ENCODE measurements at places on chromosomes 7 and 10. TPM values are rescaled to one million over a fixed set of nuclear protein-coding genes. Genes with fewer than 3 reads are reported as not detected.

Gene APBB1IP
- total RNA-seq, result 52.1 TPM

DNA sequence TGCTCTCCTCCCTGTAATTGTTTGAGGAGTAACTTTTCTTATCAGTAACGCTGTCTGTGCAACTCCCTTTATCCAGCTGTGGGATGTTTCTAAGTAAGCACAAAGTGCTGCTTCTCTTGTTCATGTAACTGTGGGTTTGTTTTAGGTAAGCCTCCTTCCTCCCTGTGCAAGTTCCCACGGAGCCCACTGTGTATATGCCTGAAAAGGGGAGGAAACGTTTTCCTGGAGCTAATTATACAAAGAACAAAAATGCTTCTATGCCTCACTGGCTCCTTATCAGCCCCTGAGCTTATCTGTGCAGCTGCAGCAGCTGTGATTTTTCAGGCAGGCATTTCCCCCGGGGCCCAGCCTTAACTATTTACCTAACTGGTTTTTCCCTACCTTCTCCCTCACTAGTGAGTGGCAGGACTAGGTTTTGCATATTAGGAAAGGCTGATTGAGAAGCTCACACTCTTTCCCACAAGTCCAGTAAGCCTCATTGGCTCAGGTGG, 593.4 kb upstream of the GHITM start:
- no peak overlapping the region for H3K27ac ChIP-seq
- no peaks in the 10 kb centered on the region for H3K27me3 ChIP-seq
- no peak for DNase-seq
- no peaks in the 10 kb centered on the region for H3K36me3 ChIP-seq
- H3K4me1 ChIP-seq, result no peaks in the 10 kb centered on the region
- no peak overlapping the region for H3K4me3 ChIP-seq

DNA sequence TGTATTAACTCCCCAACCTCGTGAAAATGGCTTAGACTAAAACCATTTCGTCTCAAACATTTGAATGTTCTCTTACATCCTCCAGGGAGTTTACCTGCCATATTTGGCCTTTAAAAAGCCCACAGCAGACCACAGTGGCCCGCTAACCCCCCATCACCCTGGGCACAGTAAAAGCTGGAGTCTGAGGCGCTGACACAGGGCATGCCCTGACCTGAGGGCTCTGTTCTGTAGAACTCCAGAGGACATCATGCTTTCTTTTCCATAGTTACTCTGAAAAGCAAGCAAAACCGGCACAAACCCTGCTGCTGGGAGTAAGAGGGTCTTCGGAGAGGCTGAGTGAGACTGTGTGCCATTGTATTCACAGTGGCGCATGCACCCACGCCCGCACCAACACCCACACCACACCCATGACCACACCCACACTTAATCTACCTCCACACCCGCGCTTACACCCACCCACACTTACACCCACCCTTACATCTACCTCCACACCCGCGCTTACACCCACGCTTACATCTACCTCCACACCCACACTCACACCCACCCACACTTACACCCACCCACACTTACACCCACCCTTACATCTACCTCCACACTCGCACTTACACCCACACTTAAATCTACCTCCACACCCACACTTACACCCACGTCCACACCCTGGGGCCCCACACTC, 32.1 kb downstream of the LRRC27 start:
- H3K27ac ChIP-seq, result no peak overlapping the region
- H3K4me1 ChIP-seq, result no peaks in the 10 kb centered on the region
- H3K4me3 ChIP-seq, result no peak overlapping the region
- no peak for DNase-seq
- peaks cover 2% of the 10 kb centered on the region for H3K36me3 ChIP-seq
- H3K27me3 ChIP-seq, result no peaks in the 10 kb centered on the region

Gene SPACDR
- 3.5 TPM for total RNA-seq

DNA sequence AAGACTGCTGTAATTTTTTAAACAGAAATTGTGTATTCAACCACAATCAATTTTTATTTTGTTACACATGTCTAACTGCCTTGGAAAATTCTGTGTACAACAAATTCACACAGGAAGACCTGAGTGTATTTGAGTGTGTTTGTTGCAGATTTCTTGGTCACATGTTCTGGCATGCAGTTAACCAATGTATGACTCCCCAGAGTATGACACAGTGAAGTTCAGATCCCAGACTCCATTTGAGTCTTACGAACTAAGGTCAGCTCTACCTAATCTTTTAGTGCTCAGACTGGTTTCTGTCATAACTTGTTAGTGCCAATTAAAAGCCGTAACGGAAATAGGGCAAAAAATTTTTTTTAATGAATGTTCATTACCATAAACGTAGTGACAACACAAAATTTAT, 5.8 kb downstream of the GNAI1 start:
- no peak for DNase-seq
- no peak overlapping the region for H3K4me3 ChIP-seq
- no peaks in the 10 kb centered on the region for H3K36me3 ChIP-seq
- no peak overlapping the region for H3K27ac ChIP-seq
- peaks cover 13% of the 10 kb centered on the region for H3K4me1 ChIP-seq

- H3K4me1 ChIP-seq, result no peaks in the 10 kb centered on the region
- no peak overlapping the region for H3K27ac ChIP-seq
- H3K36me3 ChIP-seq, result no peaks in the 10 kb centered on the region
- no peak overlapping the region for H3K4me3 ChIP-seq
Measured at GRCh38 chr10:111128331-111129180, 51.7 kb downstream of the ADRA2A start.

GRCh38 chr10:100109670-100110069, 28.0 kb upstream of the CPN1 start:
- peak; percentile 11 for DNase-seq
- H3K4me3 ChIP-seq, result no peak overlapping the region
- H3K27me3 ChIP-seq, result peaks cover 14% of the 10 kb centered on the region
- H3K36me3 ChIP-seq, result peaks cover 2% of the 10 kb centered on the region
- H3K27ac ChIP-seq, result no peak overlapping the region

Gene AKR1C1
- 0.22 TPM for total RNA-seq

Gene TEX47
- not detected for total RNA-seq

DNA sequence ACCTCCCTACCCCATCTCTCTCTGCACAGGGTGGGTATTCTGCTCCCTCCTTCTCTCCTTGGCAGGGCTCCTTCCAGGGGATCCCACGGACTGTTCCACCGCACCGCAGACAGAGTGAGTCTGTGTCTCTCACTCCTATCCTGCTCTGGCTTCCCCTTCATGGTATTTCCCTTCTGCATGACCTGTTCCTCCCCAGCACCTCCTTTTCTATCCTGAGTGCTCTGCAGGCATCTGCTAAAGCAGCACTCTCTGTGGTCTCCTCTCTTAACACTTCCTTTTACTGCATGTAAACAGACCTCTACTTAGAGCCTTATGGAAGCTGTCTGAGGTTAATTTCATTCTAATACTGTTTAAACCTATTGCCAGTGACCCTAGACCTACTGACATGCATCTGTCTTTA, 171.5 kb downstream of the CCSER2 start:
- no peak for DNase-seq
- H3K4me1 ChIP-seq, result peaks cover 4% of the 10 kb centered on the region
- no peaks in the 10 kb centered on the region for H3K27me3 ChIP-seq
- H3K4me3 ChIP-seq, result no peak overlapping the region
- peaks cover 8% of the 10 kb centered on the region for H3K36me3 ChIP-seq
- H3K27ac ChIP-seq, result no peak overlapping the region

GRCh38 chr7:151704299-151704959, 172.5 kb downstream of the PRKAG2 start:
- H3K27ac ChIP-seq, result no peak overlapping the region
- DNase-seq, result no peak
- no peaks in the 10 kb centered on the region for H3K27me3 ChIP-seq
- H3K36me3 ChIP-seq, result peaks cover 1% of the 10 kb centered on the region

DNA sequence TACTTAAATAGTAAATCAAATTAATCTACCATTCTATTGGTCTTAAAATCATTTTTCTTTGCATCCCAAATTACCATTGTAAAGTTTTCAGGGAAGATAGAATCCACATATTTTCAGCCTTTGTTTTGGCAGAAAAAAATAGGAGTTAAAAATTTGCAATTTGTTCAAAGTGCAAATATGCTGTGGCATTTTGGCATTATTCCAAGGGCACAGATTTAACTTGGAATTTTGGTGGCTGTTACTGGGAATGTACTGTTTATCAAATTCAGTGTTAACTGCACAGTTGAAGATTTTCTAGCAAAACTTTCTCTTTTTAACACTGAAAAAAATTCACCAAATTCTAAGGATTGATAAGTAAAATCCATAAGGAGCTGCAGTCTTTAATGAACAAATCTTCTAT, 151.0 kb upstream of the HDAC9 start:
- no peaks in the 10 kb centered on the region for H3K36me3 ChIP-seq
- no peak overlapping the region for H3K4me3 ChIP-seq
- peaks cover 5% of the 10 kb centered on the region for H3K27me3 ChIP-seq
- no peak overlapping the region for H3K27ac ChIP-seq
- H3K4me1 ChIP-seq, result no peaks in the 10 kb centered on the region

- DNase-seq, result no peak
- H3K36me3 ChIP-seq, result peaks cover 13% of the 10 kb centered on the region
- peak overlapping the region; percentile 29 for H3K27ac ChIP-seq
- H3K4me1 ChIP-seq, result peaks cover 31% of the 10 kb centered on the region
- H3K27me3 ChIP-seq, result peaks cover 1% of the 10 kb centered on the region
Measured at GRCh38 chr10:16816171-16816570, 1.1 kb downstream of the RSU1 start.

Gene CACUL1
- total RNA-seq, result 24.0 TPM

- no peaks in the 10 kb centered on the region for H3K36me3 ChIP-seq
- no peaks in the 10 kb centered on the region for H3K4me1 ChIP-seq
- no peak for DNase-seq
- H3K27me3 ChIP-seq, result no peaks in the 10 kb centered on the region
- H3K27ac ChIP-seq, result no peak overlapping the region
Measured at GRCh38 chr7:106827626-106828025, 37.5 kb upstream of the PIK3CG start.

Gene OR2A5
- not detected for total RNA-seq

DNA sequence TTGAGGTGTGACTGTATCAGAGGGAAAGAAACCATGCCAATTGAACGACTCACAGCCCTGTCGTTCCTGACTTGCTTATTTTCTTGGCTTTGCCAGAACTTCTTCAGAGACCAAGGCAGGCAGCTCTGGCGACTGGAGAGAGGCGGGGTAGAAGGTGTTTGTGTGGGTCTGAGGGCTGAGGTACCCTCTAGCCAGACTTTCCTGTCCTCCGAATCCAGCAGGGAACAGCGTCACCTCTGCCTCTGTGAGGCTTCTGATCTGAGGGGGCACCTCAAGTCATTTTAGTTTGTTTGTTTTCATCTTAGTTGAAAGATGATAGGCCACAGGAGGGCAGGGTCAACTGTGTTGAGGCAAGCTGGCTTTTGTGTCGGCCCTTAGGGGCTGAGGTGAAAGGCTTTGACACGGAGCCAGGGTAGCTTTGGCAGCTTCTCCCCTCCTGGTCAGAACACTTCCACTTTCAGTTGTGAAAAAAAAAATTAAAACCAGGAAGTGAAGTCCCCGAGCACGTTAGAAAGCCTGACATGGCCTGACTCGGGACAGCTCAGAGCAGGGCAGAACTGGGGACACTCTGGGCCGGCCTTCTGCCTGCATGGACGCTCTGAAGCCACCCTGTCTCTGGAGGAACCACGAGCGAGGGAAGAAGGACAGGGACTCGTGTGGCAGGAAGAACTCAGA, 1.9 kb downstream of the ACSL5 start:
- no peaks in the 10 kb centered on the region for H3K27me3 ChIP-seq
- peak; percentile 58 for DNase-seq
- H3K36me3 ChIP-seq, result peaks cover 19% of the 10 kb centered on the region
- peak overlapping the region; percentile 94 for H3K4me3 ChIP-seq

DNA sequence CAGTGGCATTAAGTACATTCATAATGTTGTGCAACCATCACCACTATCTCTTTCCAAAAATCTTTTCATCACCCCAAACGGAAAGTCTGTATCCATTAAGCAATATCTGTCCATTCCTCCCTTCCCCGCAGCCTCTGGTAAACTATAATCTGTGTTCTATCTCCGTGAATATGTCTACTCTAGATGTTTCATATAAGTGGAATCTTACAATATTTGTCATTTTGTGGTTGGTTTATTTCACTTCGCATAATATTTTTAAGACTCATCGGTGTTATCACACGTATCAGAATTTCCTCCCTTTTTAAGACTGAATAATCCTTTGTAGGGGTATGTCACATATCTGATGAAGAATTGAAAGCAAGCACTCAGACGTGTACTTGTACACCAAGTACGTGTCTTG, 86.0 kb upstream of the FGFR2 start:
- H3K36me3 ChIP-seq, result no peaks in the 10 kb centered on the region
- no peaks in the 10 kb centered on the region for H3K4me1 ChIP-seq

Gene MPP7
- total RNA-seq, result 11.6 TPM

GRCh38 chr7:42096681-42097561, 140.1 kb downstream of the GLI3 start:
- H3K4me1 ChIP-seq, result no peaks in the 10 kb centered on the region
- no peaks in the 10 kb centered on the region for H3K27me3 ChIP-seq
- no peaks in the 10 kb centered on the region for H3K36me3 ChIP-seq
- H3K27ac ChIP-seq, result no peak overlapping the region

Gene THNSL1
- total RNA-seq, result 6.2 TPM

GRCh38 chr7:70387217-70387616, 744.7 kb upstream of the GALNT17 start:
- H3K27me3 ChIP-seq, result no peaks in the 10 kb centered on the region
- H3K4me3 ChIP-seq, result no peak overlapping the region
- H3K27ac ChIP-seq, result no peak overlapping the region
- DNase-seq, result no peak
- H3K4me1 ChIP-seq, result no peaks in the 10 kb centered on the region

GRCh38 chr7:44277851-44278250, 47.5 kb downstream of the CAMK2B start:
- H3K27ac ChIP-seq, result no peak overlapping the region
- H3K36me3 ChIP-seq, result no peaks in the 10 kb centered on the region
- peaks cover 3% of the 10 kb centered on the region for H3K4me1 ChIP-seq
- no peak overlapping the region for H3K4me3 ChIP-seq
- no peaks in the 10 kb centered on the region for H3K27me3 ChIP-seq
- no peak for DNase-seq

Gene AKR1B15
- not detected for total RNA-seq

DNA sequence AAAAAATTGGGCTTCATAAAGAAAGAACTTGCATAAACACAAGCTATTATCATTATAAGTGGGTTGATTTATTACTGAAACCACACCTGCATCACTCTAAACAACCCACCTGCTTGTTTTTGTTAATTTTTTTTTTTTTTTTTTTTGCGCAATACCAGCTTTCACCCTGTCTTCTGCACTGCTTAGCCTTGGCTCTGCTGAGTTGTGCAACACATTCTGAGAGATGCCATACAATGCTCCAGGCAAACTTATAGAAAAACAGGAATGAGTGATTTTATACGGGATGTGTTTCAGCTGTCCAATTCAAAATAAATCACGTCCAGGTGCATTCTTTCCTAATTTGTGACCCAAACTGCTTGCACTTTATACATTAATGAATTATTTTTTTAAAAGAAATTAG, 923.6 kb downstream of the GATA3 start:
- no peaks in the 10 kb centered on the region for H3K36me3 ChIP-seq
- H3K4me3 ChIP-seq, result no peak overlapping the region
- no peak for DNase-seq

Gene ACTR3C
- 8.0 TPM for total RNA-seq

- H3K4me1 ChIP-seq, result no peaks in the 10 kb centered on the region
- no peaks in the 10 kb centered on the region for H3K36me3 ChIP-seq
- no peak overlapping the region for H3K4me3 ChIP-seq
- H3K27ac ChIP-seq, result no peak overlapping the region
- H3K27me3 ChIP-seq, result no peaks in the 10 kb centered on the region
- no peak for DNase-seq
Measured at GRCh38 chr10:77410523-77410922, 227.1 kb downstream of the KCNMA1 start.

Data from activated CD4-positive, alpha-beta memory T cell treated with anti-CD3 and anti-CD28 coated beads for 36 hours (primary cell).